ENCODE measurements at places on chromosomes 3 and 15.

DNA sequence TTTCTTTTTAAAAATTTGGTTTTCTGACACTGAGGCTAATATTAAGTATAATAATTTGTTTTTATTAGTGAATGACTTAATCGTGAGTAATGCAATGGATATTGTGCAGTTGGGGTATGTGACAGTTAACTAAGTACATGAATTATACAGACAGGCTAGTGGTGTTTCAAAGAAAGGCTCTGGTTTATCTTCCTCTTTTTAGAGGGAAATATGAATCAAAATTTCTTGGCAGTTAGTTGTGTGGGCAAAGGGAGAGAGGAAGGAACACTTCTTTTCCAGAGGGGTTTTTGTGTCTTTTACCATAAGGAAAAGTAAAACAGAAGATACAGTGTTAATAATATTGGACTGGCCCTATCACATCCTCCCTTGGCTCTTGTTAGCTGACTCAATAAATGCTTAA is 2.7 kb downstream of the ZNF654 start:
- no peak for DNase-seq

DNA sequence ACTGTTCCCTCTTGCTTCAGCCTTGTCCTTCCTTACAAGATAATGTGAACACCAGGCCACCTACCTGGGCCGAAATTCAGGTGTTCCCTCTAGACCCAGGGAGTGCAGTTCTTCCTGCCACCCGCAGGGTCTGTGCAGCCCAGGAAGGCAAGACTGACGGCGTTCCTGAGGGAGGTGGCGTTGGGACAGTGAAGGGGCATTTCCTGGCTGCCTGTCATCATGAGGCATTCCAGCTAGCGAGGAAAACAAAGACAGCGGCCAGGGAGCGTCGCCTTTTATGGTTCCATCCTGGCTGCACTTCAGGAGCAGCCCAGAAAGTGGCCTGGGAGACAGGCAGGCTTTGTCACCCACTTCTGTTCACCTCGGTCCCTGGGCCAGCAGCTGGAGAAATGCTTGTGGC is 84.8 kb upstream of the WNT5A start:
- no peak for DNase-seq

GRCh38 chr3:152508705-152509104 is 240.0 kb downstream of the MBNL1 start:
- no peak for DNase-seq

DNA sequence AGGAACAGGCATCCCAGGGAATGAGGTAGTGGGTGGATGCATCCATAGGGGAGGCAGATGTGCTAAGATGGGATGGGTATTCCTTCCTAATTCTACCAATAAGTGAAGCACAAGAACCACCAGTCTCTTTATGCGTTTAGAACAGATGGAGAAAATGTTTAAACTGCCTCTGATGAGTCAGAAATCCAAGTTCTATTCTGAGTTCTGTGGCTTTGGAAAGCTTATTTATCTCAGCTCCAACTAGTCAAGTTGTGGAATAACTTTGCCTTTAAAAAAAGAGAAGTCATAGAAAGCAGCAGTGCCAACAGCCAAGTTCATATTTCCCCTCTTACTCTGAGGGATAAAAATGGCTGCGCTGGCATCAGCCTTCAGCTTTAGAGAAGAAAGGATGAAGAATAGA is 761.7 kb downstream of the IGSF11 start:
- no peak for DNase-seq

DNA sequence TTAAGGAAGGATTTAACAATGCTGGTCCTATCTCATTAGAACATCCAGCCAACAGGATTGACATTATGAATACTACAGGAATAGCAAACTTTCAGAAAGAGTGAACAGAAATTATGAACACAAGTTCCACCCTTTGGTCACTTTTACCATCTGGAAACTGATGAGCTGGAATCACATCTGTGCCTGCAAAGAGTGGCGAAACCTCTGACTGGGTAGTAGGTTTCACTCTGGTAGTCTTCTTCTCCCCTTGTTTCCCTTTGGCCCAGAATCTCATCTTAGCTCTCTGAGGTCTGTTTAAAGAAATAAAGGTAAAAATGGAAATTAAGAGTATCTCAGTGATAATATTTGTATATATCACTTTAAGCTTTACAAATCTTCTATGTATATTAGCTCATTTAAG is 73.1 kb downstream of the NR2E3 start:
- no peak for DNase-seq

- DNase-seq, result no peak
Measured at GRCh38 chr3:29554566-29554965, 273.7 kb downstream of the RBMS3 start.

DNA sequence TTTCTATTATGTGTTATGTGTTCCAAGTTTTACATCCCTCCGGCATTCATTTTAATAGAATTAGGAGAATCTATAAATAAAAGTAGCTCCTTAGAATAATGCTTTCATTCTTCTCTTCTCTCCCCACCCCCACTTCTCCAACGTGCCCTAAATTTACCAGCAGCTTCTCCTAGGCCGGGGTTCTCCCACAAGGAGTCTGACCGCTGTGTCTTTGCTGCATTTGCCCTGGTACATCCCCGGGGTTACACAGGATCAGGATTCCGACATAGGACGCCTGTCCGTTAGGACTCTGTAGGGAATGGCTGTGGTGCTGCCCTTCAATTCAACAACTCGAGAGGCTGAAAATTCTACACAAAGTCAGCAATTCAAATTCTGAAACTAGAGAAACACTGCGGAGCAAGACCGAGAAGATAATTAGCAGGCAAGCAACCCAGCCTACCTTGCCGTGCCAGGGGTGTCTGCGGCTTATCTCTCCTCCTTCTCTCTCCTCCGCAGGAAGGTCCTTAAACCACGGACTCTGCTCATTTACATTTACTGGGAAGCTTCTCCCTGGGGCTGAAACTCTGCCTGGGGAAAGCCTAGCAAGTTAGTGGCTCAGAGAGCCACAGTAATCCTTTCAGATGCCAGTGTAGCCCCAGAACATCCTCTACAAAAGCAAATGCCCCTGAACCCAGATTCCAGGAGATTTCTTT is 18.8 kb downstream of the PCSK6 start:
- no peak for DNase-seq

GRCh38 chr3:187986514-187986934 is 167.4 kb upstream of the LPP start:
- peak; percentile 67 for DNase-seq

- DNase-seq, result no peak
Measured at GRCh38 chr3:150308481-150309256, 99.4 kb upstream of the TSC22D2 start.
